ENCODE measurements at places on chromosomes 7 and 10.

- no peak for DNase-seq
These were observed 6.4 kb downstream of the ZSCAN25 start for GRCh38 chr7:99623091-99623693.

DNA sequence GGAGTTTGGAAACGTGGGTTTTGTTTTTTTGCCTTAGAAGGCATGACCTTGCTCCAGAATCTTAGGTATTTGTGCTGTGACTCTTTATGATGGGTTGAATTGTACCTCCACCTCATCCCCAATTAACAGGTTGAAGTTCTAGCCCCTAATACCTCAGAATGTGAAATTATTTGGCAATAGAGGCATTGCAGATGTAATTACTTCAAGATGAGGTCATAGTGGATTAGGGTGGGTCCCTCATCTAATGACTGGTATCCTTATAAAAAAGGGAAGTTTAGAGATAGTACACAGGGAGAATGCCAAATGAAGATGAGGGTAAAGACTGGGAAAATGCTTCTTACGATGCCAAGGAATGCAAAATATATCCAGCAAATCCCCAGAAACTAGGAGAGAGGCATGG, 3.0 kb upstream of the FAM200A start:
- DNase-seq = no peak

DNA sequence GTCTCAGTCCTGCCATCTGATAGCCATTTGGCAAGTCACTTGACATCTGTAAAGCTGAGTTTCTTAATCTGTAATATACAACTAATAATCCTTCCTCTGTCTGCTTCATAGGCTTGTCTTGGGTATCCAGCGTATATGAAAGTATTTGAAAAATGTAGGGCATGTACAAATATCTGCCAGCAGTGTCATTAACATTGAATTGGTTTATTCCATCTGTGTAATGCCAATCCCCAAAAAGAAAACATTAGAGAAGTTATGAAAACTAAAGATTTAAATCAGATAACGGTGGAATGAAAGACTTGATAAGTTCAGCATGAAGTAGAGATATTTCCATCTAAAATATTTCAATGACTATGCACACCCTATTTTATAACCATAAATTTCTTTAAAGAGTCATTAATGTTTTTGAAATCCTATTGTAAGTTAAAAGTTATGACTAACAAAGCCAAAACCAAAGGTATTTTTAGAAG, 9.8 kb upstream of the RTKN2 start:
- DNase-seq = no peak

DNA sequence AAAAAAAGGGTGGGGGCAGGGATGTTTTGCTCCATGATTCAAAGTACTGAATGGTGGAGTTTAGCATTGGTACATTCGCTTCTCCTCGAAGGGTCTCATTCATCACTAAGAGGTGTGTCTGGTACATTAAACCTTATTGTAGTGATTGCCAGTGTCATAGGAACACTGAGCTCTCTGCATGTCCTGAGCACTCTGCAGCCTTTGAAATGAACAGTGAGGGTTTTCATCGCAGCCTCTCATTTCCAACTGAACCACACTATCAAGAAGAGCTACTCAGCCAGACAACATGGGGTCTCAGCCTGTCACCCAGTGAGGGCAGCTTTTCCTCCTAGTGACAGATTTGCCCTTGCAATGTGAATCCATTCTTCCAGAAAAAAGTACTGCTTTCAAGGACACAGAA, 7.6 kb upstream of the DEPP1 start:
- DNase-seq = no peak

DNA sequence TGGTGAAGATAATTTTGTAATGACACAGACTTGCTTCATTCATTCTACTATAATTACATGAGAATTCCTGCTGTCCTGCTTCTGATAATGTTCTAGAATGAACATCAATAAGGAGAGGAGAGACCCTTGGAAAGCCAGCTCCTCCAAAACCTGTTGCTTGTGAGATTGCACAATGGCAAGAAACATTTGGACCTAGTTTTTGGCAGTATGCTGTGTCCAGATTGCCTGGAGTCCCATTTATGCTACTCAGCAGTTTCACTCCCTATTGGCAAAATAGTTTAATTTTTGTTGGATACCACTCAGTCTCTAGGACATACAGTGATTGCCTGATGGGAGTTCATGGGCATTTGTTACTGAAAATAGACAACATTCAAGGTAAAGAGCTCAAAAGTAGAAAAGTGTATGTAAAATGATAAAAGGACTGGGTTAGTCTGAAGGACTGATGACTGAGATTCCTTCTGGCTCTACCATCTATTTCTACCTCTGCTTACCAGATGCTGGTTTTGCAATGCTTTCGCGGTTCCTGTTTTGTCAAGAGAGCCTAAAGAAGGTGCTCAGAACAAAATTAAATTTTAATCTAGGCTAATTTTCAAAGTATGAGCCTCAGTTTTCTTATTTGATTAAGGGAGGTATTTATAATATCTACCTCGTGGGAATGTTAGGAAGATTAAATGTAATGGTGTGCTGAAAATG, 8.0 kb upstream of the ACTR3B start:
- DNase-seq = no peak

DNA sequence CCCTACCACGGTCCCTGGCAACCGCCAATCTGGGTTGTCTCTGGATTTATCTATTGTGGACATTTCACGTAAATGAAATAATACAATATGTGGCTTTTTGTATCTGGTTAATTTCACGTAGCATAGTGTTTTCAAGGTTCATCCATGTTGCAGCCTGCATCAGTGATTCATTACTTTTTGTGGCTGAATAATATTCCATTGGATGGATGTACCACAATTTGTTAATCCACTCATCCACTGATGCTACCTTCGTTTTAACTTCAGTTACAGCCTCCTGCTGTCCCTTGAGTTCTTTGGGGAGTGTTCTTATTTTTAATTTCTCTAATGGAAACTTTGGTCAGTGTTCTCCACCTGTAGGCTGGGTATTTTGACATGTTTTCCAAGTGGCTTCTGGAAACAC, 49.5 kb downstream of the GRK5 start:
- DNase-seq = no peak

GRCh38 chr10:124636271-124636995, 107.7 kb downstream of the FAM53B start:
- DNase-seq = no peak

DNA sequence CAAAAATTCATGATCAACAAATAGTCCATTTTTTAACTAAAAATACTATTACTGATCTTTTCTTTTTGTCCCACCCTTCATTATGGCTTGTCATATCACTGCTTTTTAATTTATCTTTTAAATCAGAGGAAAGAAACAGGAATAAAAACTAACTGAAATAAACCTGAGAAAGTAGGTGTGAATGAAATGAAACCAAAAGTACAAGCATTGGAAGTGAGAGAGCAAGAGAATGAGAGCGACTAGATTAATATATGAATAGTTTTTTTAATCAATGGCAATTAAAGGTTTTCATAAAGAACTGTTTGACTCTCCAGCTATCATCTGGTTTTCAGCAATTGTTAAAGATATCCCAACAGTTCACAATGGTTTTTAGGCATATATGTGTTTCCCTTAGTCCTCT, 137.8 kb downstream of the SPAG6 start:
- DNase-seq = no peak

DNA sequence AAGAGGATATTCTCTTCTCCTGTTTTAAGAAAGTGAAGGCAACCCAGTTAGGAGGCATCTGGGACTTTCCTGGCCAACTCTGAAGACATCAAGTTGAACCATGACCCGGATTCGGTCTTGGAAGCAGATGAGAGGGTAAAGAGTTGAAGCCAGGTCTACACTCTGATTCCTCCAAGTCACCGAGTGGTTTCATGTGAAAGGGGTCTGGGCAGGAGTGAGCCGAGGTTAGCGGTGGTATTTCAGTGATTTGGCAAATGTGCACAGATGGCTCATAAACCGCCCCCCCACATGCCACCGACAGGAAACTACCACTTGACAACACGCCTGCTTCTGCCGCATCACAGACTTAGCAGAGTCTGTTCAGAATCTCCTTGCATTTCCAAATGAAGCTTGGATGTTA, 11.4 kb upstream of the REPIN1 start:
- DNase-seq = peak; percentile 51

Measured in stimulated activated CD4-positive, alpha-beta T cell treated with anti-CD3 and anti-CD28 coated beads, TNF-alpha, amount 100 ng/mL, for 4 hours (primary cell).